ENCODE measurements at places on chromosomes 7 and 10.

DNA sequence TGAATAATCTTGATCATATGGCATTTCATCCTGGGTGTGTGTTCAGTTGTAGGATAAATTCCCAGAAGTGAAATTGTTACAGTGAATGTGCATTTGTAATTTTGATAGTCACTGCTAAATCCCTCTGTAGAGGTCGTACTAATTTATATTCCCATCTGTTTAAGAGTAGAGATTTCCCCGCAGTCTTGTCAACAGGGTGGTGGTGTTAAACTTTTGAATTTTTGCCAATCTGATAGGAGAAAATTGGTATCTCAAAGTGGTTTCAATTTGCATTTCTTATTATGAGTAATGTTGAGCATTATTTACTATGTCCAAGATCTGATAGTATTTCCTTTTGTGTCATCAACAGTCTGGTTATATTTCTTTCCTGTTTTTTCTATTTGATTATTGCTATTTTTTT is 101.7 kb downstream of the AUTS2 start:
- DNase-seq, result no peak

- no peak for DNase-seq
These were observed 40.9 kb downstream of the ADRA2A start for GRCh38 chr10:111117528-111118277.

DNA sequence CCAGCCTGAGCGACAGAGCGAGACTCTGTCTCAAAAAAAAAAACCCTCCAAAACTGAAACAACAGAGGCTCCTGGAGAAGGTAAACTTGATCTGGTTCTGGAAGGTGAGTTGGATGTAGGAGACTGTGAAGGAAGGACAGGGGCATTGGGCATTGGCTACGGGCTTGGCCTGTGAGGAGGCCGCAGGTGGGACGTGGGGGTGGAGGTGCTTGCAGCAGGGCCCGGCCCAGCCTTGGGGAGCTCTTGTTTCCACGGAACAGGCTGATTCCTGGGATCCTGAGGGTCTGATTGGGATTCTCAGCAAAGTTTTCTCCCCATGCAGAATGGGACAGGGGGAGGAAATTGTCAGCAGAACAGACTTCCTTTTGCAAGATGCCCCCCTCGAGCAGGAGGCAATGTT is 30.6 kb downstream of the IL15RA start:
- DNase-seq, result no peak

DNA sequence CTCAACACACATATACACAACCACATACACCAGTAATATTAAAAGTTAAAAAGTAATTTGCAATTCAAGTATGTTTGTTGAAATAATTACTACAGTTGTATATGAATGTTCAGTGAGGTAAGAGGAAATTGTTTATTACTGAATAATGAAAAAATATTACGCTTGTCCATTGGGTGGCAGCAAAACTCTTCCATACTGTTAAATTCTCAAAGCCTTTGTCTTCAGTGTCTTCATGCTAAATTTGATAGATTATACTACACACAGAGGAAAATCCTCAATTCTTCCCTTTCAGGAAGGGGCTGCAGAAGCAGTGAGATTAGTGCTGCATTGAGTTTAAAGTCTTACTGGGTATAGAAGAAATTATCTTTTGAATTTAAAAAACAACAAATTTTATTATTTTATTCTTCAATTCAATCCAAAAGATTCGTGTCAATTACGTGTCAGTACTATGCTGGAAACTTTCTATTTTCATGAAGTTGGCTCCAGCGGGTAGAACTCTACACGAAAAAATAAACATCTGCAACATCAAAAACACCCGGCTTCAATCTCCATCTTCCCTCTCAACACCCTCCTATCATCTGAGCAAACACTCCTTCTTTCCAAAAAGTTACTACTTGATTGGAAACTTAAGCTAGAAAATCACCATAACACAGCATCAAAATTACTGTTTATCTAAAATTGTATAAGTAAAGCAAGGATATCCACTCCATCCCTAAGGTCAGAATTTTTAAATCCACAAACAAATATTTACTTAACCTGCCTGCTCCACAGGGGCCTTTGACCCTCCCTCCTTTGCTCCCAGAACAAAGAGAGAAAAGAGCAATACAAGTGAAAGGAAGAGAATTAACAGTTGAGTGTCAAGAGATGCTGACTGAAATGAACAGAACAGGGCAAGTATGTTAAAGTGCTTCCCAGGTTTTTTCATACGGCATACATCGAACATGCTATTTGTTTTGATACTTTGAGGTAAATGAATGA is 37.0 kb upstream of the TES start:
- peak; percentile 77 for DNase-seq

DNA sequence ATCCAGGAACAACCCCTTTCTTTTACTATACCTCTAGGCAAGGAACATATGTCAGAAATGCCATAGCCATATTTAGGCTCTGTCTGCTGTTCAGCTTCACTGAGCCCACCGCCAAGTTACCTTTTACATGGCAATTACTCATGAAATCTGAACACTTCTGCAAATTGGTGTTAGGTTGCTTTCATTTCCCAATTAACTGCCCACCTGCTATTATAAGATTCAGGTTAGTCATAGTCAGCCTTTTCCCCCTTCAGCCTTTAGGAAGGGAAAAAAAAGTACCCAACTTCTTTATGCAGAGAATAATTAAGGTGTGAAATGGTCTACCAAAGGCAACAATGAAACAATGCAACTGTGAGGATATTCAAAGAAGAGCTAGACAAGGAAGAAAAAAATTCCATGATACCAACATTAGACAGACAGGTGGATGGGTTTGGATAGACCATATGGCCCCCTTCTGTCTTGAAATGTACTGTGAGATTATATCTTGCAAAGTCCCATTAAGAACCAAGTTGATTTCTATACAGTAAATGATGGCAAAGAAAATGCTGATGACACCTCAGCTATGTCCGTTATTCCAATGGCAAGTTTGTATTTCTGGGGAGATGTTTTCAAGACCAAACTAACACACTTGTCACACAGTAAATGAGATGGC is 442.1 kb upstream of the NRP1 start:
- DNase-seq, result no peak

DNA sequence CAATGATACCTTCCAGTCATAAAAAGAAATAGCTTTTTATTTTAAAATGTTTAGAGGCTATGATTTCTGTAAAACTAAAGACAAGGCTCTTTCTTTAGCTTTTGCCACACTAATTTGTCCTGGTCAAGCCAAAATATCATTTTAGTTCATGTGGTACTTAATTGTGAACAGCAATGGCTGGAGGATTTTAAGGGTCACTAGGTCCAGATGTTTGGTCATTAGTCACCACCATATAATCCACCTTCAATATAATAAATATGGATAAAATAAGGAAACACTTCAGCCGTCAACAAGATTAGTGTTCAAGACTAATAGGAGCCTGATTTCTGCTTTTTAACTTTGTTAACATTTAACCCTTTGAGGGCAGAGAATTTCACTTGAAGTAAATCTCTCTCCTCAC is 50.0 kb upstream of the HGF start:
- DNase-seq, result no peak

- no peak for DNase-seq
These were observed 9.6 kb upstream of the ZNF487 start for GRCh38 chr10:43427166-43427825.

- no peak for DNase-seq
These were observed 84.4 kb downstream of the TNS3 start for GRCh38 chr7:47497367-47498096.

DNA sequence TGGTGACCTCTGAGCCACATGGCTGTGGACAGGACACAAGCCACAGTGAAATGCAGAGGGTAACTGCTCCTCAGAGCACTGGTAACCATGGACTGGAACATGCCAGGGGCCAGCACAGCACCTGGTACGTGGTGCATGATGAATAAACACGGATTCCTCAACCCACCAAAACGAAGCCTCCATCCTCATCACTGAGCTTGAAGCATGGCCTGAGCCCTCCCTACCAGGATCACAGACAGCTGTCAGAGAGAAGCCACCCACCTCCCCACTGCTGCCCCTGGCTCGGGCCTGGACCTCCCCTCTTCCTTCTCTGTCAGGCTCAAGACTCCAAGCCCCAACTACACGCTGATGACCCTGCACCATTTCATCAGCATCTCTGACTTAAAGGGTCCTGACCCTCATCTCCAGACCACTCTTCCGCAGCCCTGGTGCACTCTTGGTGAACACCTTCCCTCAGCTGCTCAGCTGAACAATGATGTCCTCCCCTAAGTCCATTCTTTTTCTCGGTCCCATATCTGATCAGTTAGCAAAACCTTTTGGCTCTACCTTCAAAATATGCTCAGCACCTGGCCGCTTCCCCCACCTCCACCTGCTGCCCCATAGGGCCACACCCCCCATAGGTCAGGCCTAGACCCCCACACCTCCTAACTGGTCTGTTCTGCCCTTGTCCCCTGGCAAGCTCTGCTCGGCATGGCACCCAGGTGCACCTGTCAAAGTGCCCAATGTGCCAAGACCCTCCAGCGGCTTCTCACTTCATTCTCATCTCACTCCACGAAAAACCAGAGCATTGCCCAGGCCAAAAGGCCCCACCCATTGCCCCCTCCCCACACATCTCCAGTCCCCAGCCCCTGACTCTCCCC is 141.1 kb downstream of the MAPK8 start:
- no peak for DNase-seq

- DNase-seq, result no peak
These were observed 100.5 kb upstream of the CARD11 start for GRCh38 chr7:3143869-3144775.

GRCh38 chr7:92904244-92905131 is 68.1 kb upstream of the CDK6 start:
- peak; percentile 96 for DNase-seq

DNA sequence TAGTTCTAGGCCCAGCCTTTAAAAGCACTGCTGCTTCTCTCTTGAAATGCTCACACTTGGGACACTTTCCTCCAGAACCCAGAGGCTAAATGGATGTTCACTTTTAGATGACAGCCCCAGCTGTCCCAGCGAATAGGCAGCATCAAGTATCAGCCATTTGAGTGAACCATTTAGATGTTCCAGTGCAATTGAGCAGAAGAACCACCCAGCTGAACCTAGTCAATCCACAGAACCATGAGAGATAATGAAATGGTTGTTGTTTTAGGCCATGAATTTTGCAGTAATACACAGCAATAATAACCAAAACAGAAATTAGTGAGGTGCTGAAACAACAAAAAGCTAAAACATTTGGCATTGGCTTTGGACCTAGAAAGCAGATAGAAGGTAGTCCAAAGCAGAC is 273.9 kb downstream of the ETV1 start:
- no peak for DNase-seq

DNA sequence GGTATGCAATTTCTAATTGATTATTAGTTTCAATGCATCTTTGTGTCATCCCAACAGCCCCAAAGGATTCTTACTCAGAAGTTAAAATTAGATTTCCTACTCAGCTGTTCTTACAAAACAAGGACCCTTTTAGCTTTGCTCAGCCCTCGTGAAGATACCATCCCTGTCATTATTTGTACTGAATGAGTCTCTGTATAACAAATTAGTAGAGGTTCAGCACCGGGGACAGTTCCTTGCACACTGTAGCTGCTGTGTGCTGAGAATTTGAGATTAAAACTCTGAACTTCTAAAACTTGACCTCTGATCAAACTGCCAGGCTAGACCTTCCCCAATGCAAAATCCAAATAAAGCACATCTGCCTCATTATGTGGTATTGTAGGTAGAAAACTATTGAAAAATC is 299.1 kb downstream of the LHFPL3 start:
- peak; percentile 31 for DNase-seq

GRCh38 chr7:140230516-140230860 is 53.7 kb upstream of the KDM7A start:
- no peak for DNase-seq

GRCh38 chr7:131431289-131431688 is 103.6 kb downstream of the MKLN1 start:
- peak; percentile 77 for DNase-seq

- no peak for DNase-seq
These were observed 219.8 kb upstream of the GLI3 start for GRCh38 chr7:42456756-42457276.

GRCh38 chr7:45974540-45975360 is 53.7 kb upstream of the IGFBP3 start:
- DNase-seq, result no peak

- DNase-seq, result no peak
These were observed 193.4 kb upstream of the VWC2 start for GRCh38 chr7:49580000-49580399.

- peak; percentile 61 for DNase-seq
These were observed 180.5 kb upstream of the ASAH2 start for GRCh38 chr10:50431791-50432190.

GRCh38 chr7:92043098-92043497 is 91.2 kb downstream of the CYP51A1 start:
- DNase-seq, result no peak

GRCh38 chr10:129416956-129417765 is 49.9 kb upstream of the MGMT start:
- no peak for DNase-seq

- no peak for DNase-seq
These were observed 158.0 kb upstream of the KLF6 start for GRCh38 chr10:3942937-3943489.

- DNase-seq, result no peak
These were observed 199.4 kb downstream of the CYP26A1 start for GRCh38 chr10:93272884-93273675.

- no peak for DNase-seq
These were observed 145.5 kb downstream of the ANKRD7 start for GRCh38 chr7:118369987-118370386.

- DNase-seq, result no peak
These were observed 185.5 kb downstream of the SGMS1 start for GRCh38 chr10:50438049-50438936.

- peak; percentile 33 for DNase-seq
These were observed 47.4 kb upstream of the PRKAR1B start for GRCh38 chr7:774161-775109.

GRCh38 chr10:14926722-14927416 is 27.0 kb downstream of the DCLRE1C start:
- DNase-seq, result no peak

- DNase-seq, result no peak
These were observed 73.0 kb downstream of the NEUROD6 start for GRCh38 chr7:31267486-31267885.

- no peak for DNase-seq
These were observed 375.8 kb downstream of the HGF start for GRCh38 chr7:81394029-81394428.

DNA sequence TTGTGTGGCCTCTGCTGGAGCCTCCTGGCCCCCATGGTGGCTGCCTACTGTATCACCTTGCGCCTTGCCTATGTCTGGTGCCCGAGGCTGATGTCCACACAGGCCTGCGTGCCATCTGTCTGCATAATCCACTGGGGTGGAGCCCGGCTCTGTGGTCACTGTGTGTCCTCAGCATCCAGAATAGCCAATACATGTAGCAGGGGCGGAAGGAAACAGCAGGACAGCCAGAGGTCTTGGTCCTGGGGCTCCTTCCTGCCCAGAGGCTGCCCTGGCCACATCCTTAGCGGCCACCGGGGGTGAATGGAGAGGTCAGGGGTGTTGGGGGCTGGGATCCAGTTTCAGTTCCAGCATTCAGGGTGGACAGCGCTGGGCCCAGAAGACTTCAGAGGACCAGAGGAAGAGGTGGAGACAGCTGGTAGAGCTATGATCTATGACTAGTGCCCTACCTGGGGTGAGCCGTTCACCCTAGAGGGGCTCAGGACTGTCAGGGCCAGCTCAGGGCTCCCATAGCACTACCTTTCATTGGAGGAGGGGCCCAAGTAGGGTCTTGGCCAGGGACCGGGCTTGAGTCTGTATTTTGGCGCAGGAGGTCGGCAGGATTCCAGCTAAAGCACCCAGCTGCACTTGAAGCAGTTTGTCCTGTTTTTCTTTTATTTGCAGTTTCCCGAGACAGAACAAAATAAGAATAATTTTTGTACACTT is 15.9 kb downstream of the YKT6 start:
- DNase-seq, result no peak
